ENCODE measurements at places on chromosomes 12 and 14.
A peak's percentile ranks its signal among the peaks of the same experiment; 100 is the strongest.

DNA sequence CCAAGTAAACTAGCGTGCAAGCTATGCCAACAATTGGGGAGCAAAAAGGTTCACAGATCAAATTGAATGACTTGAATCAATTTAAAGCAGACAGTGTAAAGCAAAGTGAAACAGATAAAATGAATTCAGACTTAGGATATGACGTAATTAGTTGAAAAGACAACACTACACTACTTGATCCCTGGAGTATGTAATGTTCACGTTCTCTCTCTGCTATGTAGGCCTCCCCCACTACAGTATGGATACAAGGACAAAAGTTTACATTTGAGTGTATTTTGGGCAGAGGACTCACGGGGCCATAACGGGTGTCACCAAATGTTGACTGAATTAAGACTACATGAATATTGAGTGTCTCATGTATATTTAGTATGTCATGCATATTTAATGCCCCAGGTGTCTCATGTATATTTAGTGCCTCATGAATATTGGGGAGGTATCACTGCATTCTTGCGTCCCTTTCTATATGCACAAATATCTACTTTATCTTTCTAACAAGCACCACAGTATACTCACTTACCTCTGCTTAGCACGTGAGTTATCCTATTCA lies 44.5 kb downstream of the RERGL start:
- DNase-seq: no peak

DNA sequence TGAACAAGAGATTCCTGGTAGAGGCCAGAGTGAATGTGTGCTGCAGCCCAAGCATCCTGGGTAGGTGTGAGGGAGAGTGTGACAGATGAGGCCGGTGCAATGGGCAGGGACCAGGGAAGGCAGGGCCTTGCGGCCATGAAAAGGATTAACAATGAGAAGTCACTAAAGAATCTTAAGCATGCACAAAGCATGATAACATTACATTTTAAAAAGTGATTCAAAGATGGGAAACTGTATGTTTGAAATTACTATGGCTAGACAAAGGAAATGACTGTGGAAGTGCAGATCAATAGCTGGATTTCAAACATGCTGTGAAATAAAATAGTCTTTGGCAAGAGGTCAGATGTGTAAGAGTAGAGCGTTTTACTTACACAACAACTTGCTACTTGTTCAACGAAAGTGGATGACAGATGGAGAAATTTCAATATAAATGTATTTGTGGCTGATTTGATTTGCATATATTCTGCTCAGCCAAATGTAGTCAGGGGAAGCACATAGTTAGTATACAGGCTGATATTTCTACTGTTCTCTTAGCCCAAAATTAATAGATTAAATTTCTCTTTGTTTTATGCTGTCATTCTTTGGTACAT lies 175.5 kb downstream of the CCDC59 start:
- DNase-seq: no peak

- no peak for DNase-seq
Measured at GRCh38 chr12:28925719-28926376, 223.2 kb upstream of the FAR2 start.

DNA sequence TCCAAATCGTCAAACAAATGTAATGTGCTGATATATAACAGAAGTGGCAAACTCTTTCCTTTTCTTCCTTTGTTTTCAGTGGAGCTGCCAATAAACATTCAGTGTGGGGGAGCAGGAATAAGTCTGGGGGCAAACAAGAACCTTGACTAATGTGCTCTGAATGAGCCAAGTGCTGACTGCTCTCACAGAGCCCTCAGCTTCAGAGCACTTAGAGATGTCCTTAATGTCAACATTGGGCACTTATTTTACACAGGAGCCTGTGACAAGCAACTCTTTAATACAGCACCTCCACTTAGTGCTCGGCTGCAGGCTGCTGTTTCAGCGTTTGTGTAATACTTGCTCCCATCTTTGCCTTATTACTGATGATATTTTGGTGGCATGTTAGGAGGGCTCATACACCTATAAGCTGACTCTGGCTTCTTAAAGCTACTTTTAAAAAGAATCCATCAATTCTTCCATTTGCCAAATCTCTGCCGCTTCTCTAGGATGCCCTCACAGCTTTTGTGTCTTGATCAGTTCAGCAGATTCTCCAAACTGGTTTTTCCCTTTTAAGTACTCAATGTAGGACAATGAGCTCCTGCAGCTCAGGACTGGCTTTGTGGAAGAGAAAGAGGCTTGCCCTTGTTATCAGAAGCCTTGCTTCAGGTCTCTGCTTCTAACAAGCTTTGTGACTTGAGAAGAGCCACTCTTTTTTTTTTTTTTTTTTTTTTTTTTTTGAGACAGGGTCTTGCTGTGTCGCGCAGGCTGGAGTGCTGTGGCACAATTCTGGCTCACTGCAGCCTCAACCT lies 206.6 kb downstream of the MON2 start:
- no peak for DNase-seq

- DNase-seq: no peak
Measured at GRCh38 chr12:124457287-124458219, 109.9 kb downstream of the NCOR2 start.

DNA sequence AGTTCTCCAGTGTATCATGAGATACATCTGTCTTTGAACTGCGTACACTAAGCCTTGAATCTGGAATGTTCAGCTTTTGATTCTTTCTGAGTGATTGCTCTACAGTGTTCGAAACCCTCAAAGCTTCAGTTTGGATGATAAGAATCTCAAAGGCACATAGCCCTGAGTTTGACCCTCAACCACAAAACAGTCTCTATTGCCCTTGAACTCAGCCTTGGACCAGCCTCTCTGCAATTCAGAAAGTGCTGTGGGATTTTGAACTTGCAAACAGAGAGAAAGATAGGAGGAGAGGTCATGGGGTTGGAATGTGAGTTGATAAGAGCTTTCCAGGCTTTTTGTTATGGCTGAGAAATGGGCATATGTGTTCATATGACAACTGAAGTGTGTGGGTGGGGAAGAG lies 100.3 kb downstream of the MYRFL start:
- DNase-seq: no peak

GRCh38 chr12:12010277-12011039 lies 60.3 kb upstream of the BCL2L14 start:
- no peak for DNase-seq

DNA sequence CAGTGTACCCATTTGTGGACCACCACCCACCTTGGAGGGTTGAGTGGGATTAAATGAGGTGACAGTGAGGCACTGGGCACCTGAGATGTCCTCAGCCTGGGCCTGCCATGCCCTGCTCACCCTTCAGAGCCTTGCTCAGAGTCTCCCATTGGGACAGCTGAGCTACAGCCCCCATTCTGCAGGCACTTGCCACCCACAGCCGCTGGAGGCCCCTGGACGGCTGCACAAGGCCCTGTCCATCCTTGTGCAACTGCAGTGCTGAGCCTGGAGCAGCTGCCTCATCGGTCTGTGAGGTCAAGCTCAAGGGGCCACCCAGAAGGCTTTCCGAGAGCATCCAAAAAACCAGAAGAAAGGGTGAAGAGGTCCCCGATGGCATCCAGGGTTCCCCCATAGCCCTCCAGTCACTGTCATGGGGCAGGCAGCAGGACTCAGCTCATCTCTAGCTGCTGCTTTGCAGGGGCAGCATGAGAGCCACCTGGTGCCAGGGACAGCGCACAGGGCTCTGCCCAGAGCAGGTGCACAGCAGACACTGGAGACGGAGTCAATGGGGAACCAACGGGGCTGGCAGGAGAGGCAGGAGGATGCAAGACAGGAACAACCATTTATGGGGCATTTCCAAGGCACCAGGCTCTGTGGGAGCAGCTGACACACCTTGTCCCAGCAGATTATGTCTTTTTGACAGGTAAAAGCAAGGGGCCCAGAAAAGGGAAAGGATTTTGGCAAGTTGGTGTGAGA lies 84.6 kb downstream of the ARL6IP4 start:
- DNase-seq: no peak

DNA sequence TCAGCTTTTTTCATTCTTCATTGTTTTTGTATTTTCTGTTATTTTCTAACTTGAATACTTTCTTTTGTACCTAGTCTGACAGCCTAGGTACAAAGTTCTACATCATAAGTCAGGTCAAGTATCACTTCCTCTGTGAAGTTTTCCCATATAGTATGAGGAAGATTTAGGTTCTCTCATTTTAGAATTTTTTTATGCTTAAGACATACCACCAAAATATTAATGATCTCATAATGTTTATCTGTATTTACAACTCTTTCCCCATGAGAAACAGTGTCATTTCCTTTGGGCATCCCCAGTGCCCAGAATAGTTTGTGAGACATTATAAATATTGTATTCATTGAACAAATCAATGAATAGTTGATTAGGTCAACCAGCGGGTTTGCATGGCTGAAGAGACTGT lies 3.1 kb upstream of the ATF7IP start:
- no peak for DNase-seq

GRCh38 chr12:20206410-20206809 lies 161.9 kb upstream of the PDE3A start:
- no peak for DNase-seq

GRCh38 chr12:65100140-65100539 lies 21.0 kb downstream of the WIF1 start:
- DNase-seq: peak; percentile 13

GRCh38 chr14:91138511-91139359 lies 24.9 kb downstream of the DGLUCY start:
- DNase-seq: peak; percentile 55

- no peak for DNase-seq
Measured at GRCh38 chr14:73745571-73746519, 31.7 kb upstream of the PNMA1 start.

- DNase-seq: no peak
Measured at GRCh38 chr14:94342334-94342934, 19.3 kb upstream of the SERPINA6 start.

DNA sequence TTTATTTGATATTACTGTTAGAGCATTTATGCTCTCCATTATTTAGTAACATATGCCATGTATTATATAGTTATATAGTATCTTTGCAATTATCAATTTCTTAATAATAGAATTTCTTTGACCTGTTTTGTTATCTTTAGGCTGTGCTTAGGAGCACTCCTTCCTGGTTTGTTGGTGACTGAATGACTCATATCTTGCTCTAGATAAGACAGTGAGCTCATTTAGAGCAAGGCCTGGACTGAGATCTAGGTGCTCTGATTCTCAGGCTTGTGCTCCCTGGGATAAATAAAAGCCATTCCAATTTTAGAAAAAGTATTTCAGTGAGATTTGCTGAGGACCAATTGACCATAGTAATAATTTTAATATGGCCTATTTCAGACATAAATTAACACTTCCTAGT lies 951.2 kb downstream of the FLRT2 start:
- no peak for DNase-seq

DNA sequence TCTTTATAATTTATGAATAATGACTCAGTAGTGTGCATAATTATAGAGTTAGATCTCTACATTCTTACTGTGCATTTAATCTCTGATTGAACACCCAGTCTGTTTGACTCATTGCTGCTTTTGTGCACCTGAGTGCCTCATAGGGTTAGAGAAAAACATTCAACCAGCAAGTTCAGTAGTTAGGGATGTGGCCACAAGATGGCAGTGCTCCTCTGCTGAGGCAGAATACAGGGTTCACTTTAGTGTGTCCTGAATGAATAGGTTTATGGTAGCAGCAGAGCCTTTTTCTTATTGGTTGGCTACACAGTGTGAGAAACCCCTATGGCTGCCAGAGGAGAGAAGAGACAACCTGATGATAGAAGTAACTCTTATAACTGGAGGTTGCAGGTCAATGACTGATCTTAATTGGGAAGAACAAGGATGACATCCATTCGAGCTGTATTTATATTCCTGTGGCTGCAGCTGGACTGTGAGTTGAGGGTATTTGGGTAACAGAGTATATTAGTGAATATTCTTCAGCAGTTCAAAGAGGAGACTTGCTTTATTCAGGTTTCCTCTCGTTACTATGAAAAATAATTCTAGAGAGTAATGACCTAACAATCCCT lies 194.9 kb upstream of the OR4E1 start:
- DNase-seq: peak; percentile 68

DNA sequence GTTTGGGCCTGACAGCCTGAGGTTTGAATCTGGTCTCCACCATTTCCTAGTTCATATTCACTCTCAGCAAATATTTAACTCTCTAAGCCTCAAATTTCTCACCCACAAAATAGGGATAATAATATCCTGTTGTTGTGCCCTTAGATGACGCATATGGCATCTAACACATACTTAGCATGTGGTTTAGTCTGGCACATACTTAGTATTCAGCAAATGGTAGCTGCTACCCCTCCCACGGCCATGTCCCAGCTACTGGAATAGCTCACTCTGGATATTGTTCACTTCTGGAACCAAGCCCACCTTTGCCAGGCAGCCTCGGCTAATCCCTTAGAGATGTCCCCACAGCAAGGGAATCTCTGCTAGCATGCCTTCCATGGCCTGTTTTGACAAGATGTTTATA lies 53.3 kb downstream of the BICD1 start:
- no peak for DNase-seq

- DNase-seq: no peak
Measured at GRCh38 chr14:54975856-54976255, 51.0 kb downstream of the WDHD1 start.

- DNase-seq: no peak
Measured at GRCh38 chr12:95385246-95386035, 88.5 kb upstream of the METAP2 start.

- no peak for DNase-seq
Measured at GRCh38 chr12:75602106-75602505, 90.7 kb upstream of the KRR1 start.

- DNase-seq: no peak
Measured at GRCh38 chr14:21106176-21106497, 5.3 kb downstream of the TMEM253 start.

DNA sequence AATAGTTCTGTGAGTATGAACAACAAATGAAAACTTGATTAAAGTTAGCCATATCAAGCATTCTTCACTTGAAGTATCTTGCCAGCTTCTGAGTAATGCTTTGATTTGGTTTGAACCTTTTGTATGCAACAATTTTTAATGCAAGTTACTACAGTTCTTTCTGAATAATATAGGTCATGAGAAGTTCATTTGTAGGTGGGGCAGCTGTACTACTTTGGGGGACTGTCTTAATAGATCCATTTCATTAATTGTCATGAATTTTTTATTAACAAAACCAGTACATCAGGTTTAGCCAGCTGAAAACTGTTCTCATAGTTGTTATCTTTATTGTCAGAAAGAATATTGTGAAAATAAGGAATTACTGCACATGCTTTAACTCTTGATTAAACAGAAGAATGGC lies 142.7 kb downstream of the FOXA1 start:
- no peak for DNase-seq

- no peak for DNase-seq
Measured at GRCh38 chr12:53205747-53206419, 1.2 kb downstream of the ITGB7 start.

- DNase-seq: no peak
Measured at GRCh38 chr12:1798641-1799020, 21.7 kb upstream of the LRTM2 start.
